ENCODE measurements at places on chromosomes 7 and 10. TPM values are rescaled to one million over a fixed set of nuclear protein-coding genes. Genes with fewer than 3 reads are reported as not detected.

ANXA8 gene
- 0.30 TPM for total RNA-seq

ZNF277 gene
- 73.5 TPM for total RNA-seq

SPDYE6 gene
- total RNA-seq = not detected

TSPAN13 gene
- 89.1 TPM for total RNA-seq

CUZD1 gene
- 0.69 TPM for total RNA-seq

GRCh38 chr7:116724560-116725231, 52.7 kb downstream of the MET start:
- no peak for DNase-seq

DNA sequence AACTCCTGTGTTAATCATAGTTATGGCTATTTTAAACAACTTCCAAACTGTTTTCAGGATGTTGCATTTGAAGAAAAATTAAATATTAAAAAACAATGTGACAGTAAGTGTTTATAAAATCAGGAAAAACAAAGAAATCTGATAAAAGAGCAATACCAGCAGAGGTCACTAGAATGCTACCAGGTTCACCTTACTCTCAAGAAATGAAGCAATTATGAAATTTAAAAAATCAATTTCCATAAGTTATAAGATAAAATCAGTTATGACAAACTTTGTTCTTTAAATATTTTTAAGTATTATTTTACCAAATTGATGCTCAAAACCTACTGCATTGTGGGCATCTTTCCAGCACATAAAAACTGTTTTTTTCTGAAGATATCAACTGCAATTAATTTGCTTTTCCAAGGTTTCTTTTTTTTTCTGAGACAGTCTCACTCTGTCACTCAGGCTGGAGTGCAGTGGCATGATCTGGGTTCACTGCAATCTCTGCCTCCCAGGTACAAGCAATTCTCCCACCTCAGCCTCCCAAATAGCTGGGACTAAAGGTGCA, 50.7 kb upstream of the RHEB start:
- DNase-seq = peak; percentile 34

DNA sequence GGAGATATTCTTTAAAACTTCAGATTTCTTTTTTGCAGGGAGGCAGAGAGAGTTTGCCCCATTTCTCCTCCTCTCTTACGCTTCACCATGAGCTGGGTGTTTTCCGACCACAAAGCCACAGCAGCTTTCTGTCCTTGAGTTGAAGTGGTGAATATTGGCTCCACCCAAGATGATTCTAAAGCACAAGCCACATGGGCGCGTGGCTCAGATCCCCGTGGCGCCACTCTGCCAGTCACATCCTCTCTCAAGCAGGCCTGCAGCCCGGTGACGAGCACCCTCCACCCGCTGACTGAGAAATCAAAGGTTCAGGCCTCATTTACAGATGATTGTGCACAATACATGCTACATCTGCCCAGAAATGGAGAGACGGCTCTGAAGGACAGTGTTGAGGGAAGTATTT, 27.6 kb upstream of the RNF32 start:
- no peak for DNase-seq

DNA sequence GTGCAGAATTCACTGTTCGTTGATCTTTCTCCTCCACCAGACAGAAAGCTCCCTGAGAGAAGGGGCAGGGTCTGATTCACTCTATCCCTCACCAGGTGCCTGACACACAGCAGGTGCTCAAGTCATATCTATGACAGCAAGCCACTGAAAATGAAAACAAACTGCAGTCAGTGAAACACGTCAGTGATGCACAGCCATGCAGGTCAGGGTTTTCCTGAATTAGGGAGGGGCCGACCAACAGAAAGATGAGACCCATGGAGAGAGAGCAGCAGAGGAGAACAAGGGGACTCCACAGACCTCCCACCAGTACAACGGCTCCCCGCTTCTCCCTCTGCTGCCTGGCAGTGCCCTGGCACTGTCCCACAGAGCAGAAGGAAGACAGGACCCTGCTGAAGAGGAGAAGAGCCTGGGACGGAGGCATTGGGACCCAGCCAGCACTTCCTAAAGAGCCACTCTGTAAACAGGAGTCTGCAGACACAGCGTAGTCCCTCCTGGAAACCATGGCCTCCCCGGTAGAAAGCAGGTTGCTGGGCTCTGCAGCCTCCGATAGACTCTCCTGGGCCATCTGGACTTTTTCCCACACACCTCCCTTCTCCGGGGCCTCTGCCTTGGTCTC, 50.3 kb downstream of the FAM53B start:
- no peak for DNase-seq

DNA sequence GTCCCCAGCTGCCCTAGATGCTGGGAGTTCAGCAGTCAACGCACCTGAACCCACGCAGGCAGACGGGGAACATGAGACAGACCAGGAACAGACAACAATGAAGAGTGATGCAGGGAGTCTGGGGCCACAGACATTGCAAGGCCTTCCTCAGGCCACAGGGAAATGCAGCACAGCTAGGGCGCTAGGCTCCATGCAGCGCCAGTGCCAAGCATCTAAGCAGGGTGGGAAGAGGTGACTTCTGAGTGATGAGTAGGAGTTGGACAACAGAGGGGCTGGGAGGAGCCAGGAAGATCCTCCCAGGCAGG, 7.7 kb upstream of the RET start:
- no peak for DNase-seq

DNA sequence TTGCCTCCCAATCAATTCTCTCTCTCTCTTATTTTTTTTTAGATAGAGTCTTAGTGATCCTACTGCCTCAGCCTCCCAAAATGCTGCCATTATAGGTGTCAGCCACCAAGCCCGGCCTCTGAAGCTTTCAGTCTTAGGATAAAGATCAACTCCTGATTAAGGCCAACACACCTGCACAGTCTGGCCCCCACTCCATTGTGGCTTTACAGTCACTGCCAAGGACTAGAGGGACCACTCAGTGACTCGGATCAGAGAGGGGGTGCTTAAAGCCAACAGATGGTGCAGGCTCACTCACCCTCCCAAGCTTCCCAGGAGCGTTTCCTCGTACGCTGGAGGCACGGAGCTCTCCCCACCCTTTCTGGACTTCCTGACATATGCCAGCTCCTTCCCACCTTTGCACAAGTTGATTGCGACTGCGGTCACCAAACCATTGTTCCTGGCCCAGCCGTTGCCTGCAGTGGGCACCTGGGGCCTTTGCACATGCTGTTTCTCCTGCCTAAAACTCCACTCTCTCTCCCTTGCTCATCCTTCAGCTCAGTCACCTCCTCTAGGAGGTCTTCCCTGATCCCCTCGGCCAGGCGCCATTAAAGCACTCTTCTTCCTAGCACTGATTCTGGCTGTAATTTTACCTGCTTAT, 1.7 kb upstream of the CDH23 start:
- no peak for DNase-seq

GRCh38 chr7:107982918-107983389, 20.0 kb downstream of the LAMB1 start:
- DNase-seq = no peak

DNA sequence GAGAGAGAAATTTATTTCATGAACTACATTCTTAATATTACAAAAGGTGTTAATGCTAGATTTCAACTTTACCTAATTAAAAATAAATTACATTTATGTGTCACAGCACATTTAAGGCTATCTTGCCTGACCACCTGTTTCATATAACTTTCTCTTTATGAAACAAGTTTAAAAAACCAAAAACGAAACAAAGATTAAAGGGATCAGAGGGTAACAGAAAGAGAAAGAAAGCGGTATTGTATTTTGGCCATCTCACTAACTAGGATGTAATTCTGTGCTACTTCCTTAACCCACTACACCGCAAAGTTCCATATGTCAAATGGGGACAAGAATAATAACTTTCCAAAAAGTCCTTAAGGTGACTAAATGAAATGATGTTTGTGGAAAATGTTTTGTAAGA, 6.3 kb upstream of the RHOBTB1 start:
- no peak for DNase-seq

DNA sequence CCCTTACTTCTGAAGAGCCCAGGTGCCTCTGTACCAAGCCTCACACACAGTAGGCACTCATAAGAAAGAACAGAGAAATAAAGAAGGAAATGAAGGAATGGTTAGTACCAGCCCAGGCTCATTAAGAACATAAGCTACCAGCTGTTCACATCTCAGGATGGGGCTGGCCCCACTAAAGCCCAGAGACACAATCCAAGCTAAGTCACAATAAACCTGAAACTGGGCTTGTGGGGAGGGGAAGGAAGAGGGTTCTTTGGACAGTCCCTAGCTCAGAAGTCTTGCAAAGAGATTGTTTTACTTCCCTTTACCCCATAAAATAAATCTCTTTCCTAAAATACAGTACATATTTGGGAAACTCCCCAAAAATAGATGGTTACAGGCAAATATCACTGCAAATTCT, 24.3 kb downstream of the FBXW4 start:
- no peak for DNase-seq
